ENCODE measurements at places on chromosomes 5 and 9.
A peak's percentile ranks its signal among the peaks of the same experiment; 100 is the strongest.

DNA sequence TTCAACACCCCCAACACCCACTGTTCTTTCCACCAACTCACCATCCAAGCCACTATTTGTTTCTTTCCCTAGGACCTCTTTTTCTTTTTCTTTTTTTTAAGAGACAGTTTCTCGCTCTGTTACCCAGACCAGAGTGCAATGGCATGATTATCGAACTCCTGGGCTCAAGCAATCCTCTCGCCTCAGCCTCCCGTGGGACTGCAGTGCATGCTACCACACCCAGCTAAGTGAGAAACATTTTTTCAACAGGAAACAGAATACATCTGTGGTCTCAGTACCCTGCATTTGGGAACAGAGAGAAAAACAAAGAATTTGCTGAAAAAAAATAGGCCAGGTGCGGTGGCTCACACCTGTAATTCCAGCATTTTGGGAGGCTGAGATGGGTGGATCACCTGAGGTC is 24.6 kb downstream of the B4GALT1 start:
- no peak for DNase-seq

DNA sequence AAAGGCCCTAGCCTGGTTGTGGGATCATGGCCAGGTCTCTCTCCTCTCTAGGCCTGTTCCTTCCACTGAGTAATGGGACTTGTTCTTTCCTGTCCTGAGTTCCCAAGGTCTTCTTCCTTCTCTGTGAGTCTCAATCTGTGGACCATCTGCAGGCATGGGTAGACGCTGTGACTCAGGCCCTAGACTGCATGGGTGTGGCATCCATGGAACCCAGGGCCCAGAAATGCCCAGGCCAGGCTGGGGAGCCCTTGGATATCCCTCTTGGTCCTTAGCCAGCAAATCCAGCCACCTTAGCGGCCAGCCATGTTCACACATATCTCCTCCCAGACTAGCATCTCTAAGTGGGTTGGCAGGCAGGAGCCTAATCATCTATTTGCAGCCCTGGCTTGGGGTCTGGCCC is 2.3 kb upstream of the ACSL6 start:
- DNase-seq: no peak

GRCh38 chr9:90251316-90251715 is 391.3 kb downstream of the DIRAS2 start:
- DNase-seq: no peak

DNA sequence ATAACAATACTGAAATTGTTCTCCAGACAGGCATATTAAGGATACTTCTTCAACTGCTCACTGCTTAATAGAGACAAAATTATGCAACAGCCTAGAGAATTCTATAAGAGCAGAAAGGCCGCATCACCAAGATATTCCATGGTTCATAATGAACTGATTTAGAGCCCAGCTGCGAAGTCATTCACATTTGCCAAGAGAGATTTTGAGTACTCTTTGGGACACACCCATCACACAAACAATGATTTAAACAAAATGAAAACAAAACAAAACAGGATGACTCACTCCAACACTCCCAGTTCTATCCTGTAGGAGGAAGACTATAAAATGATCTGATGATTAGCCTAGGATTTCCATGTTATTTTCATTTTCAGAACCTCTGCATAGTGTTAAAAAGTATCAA is 145.7 kb upstream of the GNA14 start:
- DNase-seq: peak; percentile 39

GRCh38 chr5:80237243-80237642 is 18.6 kb downstream of the SERINC5 start:
- DNase-seq: no peak

GRCh38 chr5:40681363-40682153 is 1.8 kb downstream of the PTGER4 start:
- DNase-seq: peak; percentile 46

DNA sequence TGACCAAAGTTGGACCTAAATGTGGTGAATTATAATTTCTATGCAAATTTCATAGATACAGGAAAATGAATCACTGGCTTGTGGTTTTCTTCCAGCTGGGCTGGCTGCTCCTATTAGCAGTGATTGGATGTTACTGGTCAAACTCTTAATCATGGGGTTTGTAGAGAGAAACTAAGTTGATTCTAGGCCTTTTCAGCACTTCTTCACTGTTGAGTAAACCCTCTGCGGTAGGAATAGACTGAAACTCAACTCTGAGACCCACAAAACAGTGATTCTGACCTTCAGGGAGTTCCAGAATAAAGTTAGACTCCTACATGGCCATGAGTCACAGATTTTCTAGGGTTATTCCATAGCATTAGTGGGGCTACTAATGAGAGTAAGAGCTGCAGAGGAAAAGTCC is 47.9 kb upstream of the FKTN start:
- DNase-seq: peak; percentile 58

DNA sequence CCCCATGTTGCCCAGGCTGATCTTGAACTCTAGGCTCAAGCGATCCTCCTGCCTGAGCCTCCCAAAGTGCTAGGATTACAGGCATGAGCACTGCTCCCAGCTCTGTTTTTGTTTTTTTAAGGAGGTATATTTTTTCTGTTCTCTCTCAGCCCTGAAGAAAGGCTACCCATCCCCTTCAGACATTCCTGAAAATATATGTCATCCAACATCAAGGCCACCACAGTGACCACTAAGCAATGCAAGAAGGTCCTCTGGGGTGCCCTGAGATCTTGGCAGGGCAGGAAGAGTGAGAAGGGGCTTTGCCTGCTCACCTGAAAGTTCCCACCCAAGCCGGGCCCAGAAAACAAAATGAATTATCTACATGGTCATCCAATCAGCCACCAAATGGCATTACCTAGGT is 47.8 kb upstream of the IL17B start:
- no peak for DNase-seq

DNA sequence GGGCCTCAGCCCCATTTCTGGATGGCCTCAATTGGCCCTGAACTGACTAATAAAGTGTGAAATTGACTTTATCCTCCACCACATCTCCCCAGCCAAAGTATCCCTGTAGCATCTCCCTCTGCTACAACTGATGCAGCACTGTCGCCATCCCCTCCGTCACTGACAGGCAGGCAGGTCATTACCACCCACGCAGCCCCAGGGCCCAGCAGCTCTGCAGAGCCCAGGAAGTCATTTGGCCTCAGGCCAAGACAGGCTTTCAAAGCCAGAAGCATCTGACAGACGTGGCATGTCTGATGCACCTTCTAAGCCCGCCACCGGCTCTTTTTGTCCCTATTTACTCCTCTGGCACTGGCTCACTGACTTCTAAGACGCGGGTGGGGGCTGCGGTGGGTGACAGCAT is 65.3 kb downstream of the ARHGEF37 start:
- no peak for DNase-seq

DNA sequence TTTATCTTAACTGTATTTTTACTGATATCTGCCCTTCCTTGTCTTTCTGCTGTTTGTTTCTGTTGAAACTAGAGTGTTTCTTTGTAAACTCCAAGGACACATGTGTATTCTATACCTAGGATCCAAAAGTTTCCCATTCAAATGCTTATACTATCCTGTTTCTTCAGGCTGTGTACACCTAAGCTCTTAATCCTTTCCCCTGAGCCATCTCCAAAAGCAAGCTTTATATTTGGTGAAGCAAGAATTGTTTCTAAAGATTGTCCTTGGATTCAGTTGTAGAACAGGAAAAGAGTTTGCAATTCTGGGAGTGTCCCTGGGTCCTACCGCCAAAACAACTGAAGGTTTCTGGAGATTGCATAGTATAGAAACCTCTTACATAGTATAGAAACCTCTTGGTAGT is 65.9 kb downstream of the CWC27 start:
- DNase-seq: no peak

- no peak for DNase-seq
Observed at GRCh38 chr5:177320879-177321278, 9.2 kb upstream of the MXD3 start.

- no peak for DNase-seq
Observed at GRCh38 chr5:34034534-34035327, 8.3 kb downstream of the C1QTNF3 start.

DNA sequence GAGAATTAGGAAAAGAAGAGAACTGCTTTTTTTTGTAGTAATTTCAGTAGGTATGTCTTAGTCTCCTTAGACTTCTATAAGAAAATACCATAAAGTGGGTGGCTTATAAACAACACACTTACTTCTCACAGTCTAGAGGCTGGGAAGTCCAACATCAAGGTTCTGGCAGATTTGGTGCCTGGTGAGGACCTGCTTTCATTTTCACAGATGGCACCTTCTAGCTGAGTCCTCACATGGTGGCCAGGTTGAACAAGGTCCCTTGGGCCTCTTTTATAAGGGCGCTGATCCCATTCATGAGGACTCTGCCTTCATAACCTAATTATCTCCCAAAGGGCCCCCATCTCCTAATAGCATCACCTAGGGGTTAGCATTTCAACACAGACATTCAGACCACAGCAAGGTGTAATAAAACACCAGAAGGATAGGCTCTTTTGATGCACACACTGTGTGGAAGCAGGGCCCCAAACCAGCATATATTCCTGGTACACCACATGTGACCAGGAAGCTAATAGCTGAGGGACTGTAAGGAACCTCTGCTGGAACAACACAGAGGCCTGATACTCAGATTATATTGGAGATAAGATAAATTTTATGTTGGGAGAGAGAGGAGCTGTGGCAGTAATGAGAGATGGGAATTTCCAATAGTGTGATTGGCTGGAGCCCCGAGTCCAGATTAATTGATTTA is 384.9 kb downstream of the RAB3C start:
- no peak for DNase-seq

GRCh38 chr5:1672396-1672795 is 127.2 kb downstream of the MRPL36 start:
- no peak for DNase-seq

DNA sequence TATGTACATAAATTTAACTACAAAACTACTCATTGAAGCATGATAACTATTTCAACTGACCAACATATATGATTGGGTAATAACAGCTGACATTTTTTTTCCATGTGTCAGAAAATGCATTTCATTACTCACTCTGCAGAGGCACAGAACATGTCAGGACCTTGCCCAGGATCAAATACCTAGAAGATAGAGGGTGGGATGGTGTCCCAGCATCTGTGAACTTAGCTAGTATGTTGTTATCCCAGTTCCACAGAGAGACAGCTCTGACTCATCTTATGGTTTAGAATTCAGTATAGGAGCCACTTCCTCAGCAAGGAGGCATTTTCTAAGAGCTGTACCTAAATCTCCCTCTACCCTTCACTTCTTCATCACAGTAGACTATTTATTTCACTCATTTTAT is 1198.6 kb upstream of the ACO1 start:
- no peak for DNase-seq

GRCh38 chr5:23385036-23385435 is 122.4 kb upstream of the PRDM9 start:
- DNase-seq: no peak

DNA sequence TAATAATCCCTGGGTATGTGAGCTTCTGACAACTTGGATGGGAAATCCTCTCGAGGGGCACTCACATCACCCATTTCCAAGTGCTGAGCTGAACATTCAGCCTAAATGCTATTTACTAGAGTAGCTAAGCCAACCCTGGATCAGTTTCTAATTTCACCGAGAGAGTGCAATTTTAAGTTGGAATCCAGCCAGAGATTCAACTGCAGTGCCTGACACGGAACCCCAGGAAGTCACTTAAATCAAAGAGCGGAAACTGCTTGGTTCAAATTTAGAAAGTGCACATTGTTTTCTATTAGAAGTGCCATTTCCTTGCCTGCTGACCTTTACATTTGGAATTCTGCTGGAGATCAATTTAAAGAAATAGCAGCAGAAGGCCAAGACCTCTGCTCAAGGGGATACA is 8.8 kb downstream of the SPRY4 start:
- DNase-seq: no peak

- no peak for DNase-seq
Observed at GRCh38 chr9:28121366-28121765, 548.1 kb upstream of the C9orf72 start.

- no peak for DNase-seq
Observed at GRCh38 chr9:122946461-122947005, 5.7 kb downstream of the RABGAP1 start.

All from AG20443 (cell line).